ENCODE measurements at places on chromosomes 4 and X. TPM values are rescaled to one million over a fixed set of nuclear protein-coding genes. Genes with fewer than 3 reads are reported as not detected.

HPSE gene
- 0.16 TPM for total RNA-seq

SOD3 gene
- 17.2 TPM for total RNA-seq

DCAF8L2 gene
- not detected for total RNA-seq

DGKK gene
- not detected for total RNA-seq

MBNL3 gene
- total RNA-seq = 4.1 TPM

F8A3 gene
- total RNA-seq = 3.7 TPM

FATE1 gene
- not detected for total RNA-seq

IQCM gene
- total RNA-seq = not detected

IL1RAPL1 gene
- 1.6 TPM for total RNA-seq

SETD7 gene
- total RNA-seq = 105 TPM

RWDD4 gene
- total RNA-seq = 19.9 TPM

NFKB1 gene
- total RNA-seq = 47.9 TPM

CFP gene
- total RNA-seq = 0.32 TPM

PPP1R2C gene
- total RNA-seq = not detected

ARHGAP6 gene
- total RNA-seq = 0.97 TPM

TENT5D gene
- not detected for total RNA-seq

All from hair follicle dermal papilla cell (primary cell).